ENCODE measurements at places on chromosomes 12 and 14.

- DNase-seq = no peak
Observed at GRCh38 chr12:83214185-83214584, 527.5 kb downstream of the TMTC2 start.

- DNase-seq = no peak
Observed at GRCh38 chr14:91088585-91089235, 25.2 kb upstream of the DGLUCY start.

DNA sequence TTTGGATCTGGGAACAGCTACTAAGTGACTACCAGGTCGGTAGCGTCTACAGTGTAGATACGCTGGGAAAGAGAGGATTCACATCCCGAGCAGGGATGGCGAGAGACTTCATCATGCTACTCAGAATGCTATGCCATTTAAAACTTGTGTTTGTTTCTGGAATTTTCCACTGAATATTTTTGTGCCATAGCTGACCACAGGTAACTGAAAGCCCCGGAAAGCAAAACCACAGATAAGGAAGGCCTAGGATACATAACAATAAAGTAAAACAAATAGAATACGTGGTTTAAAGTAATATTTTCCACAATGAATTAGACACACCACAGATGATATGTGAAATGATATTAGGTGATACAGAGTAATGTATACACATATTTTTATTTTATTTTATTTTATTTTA, 7.9 kb upstream of the HCAR1 start:
- no peak for DNase-seq

DNA sequence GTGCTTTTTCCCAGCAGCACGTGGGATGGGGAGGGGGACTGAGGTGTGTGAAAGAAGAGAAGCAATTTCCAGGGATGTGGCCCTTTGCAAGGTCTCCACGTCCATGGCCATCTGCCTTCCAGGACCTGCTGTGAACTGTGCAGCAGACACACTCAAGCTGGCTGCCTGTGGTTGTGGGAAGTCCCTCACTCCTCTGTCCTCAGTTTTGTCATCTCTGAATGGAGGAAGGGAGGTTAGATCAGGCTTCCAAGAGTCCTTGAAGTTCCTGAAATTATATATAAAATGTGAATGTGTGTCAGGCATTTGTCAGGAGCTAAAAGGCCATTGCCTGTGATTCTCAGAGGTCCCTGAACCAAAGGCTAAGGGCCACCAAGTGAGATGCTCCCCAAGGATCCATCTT, 328.2 kb downstream of the CACNA1C start:
- DNase-seq = peak; percentile 56

DNA sequence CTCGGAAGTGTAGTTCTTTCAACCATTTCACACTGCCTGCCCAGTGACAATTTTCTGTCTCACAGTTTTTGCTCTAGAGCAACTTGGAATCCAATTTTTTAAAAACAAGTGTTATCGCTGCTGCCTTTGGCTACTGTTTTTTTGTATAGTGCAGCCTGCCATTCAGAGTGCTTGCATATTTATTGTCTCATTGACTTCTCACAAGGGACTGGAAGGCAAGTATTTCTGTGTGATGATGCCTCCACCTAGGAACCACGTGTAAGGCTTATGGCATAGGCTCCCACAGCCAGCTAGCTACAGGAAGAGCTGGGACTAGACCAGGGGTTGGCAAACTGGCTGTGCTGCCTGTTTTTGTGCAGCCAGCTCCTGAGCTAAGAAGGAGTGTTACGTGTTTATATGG, 903 bp downstream of the PARPBP start:
- DNase-seq = no peak

DNA sequence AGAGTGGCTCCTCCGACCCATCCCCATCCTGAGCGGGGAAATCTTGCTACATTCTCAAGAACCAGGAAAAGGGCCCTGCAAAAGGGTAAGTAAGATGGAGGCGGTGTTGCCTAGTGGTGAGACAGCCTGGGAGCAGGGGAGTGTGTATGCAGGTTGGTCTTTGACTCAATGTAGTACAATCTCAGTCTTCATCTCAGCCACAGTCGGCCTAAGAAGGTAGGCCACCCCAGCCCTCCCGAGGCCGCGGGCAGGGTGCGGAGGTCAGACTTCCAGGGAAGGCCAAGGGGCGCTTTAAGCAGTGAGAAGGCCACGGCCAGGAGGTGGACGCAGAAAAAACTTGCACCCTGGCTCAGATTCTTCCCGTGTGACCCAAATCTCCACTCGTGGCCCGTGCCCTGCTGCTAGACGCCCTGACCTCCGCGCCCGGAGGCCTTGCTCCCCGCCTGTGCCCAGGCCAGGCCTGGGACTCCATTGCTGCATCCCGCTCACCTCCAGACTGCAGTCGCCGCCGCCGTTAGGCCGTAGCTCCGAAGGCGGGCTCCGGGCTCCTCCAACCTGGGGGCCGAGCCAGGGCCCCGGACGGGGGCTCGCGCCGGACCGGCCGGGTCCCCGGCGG, 435 bp downstream of the FOXM1 start:
- DNase-seq = no peak

DNA sequence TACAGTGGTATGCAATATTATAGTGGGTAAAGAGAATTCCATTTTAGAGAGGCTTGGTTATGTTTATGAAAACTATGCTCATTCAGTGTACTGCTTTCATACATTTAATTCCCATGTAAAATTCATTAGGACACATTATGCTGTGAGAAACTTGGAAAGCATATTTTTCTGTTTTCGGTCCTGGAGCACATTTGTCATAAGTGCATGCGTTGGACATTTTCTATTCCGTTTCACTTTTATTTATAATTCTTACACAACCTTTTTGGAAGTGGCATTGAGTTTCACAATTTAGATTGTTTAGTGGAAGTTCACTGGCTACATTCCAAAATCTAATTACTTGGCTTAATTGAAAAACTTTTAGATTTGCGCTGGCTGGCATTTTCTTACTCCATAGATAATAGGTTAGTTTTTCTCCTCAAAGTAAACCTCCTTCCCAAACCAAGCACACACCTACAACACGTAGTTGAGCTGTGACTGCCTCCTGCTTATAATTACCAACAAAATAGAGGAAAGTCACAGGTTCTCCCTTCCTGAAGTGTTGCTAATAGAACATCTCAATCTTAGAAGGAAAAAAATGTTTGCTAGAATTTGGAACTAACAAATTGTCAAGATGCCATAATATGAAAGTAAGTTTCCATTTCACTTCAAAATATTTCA, 938.5 kb downstream of the TRHDE start:
- no peak for DNase-seq

DNA sequence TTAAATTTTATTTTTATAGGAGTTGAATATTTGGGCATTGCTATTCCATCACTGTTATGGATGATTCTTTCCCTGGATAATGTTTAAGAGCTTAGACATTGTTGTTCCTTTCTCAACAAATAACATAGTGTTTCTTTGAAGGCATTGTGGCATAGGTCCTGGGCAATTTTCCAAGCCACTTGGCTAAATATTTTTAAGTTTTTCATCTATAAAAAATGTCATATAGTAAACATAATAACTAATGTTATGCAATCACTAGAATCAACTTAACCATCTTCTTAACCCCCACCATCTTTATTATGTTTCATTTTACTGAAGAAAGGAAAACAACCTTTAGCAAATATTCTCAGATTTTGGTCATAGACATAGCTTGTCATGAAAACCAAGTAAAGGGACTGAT, 600.6 kb upstream of the LMO3 start:
- no peak for DNase-seq

- no peak for DNase-seq
Observed at GRCh38 chr12:52787324-52788191, 8.4 kb downstream of the KRT3 start.

GRCh38 chr14:90682615-90683014, 133.6 kb downstream of the TTC7B start:
- no peak for DNase-seq

GRCh38 chr12:62210422-62210821, 49.8 kb upstream of the USP15 start:
- no peak for DNase-seq

GRCh38 chr12:21296751-21297406, 37.8 kb downstream of the SLCO1A2 start:
- DNase-seq = no peak

DNA sequence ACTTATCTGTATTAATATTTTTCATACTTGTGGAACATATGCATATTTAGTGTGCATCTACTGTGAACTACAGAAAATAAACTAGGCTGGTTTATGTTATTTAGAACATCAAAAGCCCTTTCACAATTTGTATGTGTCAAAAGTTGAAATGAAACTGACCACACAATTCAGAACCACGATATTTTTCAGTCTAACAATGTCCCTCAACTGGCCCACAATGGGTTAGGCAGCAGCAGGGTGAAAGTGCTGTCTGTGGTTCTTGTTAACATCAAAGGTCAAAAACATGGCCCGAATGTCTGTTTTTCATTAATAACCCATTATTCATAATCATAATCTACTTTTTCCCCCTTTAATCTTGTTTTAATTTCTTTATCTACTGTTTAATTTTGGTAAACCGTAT, 559.9 kb upstream of the ATP2B1 start:
- no peak for DNase-seq

- DNase-seq = no peak
Observed at GRCh38 chr14:104130974-104131651, 7.3 kb upstream of the KIF26A start.

DNA sequence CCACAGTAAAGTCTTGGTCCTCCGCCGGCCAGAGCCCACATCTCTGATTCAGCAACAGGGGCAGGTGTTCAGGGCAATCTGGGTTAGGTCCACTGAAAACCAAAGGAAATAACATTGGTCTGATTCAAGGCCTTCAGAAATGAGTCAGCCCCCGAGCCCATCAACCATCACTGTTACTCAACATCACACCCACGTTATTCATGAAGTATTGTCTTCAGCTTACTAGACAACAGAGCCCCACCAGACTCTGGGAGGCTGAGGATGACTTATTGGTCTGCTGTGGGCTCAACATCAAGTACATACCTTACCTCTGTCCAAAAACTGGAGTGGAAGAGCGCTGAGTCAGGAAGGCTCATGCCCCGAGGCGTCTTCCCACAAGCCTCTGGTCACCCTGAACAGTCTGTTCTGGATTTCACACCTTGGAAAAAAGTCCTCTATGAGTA, 97.5 kb downstream of the ZFP36L1 start:
- DNase-seq = peak; percentile 80

DNA sequence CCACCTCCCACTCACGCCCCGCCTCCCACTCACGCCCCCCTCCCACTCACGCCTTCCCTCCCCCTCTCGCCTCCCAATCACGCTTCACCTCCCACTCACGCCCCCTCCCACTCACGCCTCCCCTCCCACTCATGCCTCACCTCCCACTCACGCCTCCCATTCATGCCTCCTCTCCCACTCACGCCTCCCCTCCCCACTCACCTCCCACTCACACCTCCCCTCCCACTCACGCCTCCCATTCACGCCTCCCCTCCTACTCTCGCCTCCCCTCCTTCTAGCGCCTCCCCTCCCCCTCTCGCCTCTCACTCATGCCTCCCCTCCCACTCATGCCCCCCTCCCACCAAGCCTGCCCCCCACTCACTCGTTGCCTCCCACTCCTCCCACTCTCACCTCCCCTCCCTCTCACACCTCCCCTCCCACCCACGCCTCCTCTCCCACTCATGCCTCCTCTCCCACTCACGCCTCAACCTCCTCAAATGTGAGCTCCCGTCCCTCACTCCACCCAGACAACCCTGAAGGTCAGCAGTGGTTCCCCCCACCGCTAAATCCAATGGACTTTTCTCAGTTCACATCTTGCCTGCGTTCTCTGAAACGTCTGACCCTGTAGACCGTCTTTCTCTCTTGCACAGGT, 39.8 kb downstream of the TMEM63C start:
- no peak for DNase-seq

GRCh38 chr14:66680216-66680615, 172.3 kb downstream of the GPHN start:
- DNase-seq = no peak

DNA sequence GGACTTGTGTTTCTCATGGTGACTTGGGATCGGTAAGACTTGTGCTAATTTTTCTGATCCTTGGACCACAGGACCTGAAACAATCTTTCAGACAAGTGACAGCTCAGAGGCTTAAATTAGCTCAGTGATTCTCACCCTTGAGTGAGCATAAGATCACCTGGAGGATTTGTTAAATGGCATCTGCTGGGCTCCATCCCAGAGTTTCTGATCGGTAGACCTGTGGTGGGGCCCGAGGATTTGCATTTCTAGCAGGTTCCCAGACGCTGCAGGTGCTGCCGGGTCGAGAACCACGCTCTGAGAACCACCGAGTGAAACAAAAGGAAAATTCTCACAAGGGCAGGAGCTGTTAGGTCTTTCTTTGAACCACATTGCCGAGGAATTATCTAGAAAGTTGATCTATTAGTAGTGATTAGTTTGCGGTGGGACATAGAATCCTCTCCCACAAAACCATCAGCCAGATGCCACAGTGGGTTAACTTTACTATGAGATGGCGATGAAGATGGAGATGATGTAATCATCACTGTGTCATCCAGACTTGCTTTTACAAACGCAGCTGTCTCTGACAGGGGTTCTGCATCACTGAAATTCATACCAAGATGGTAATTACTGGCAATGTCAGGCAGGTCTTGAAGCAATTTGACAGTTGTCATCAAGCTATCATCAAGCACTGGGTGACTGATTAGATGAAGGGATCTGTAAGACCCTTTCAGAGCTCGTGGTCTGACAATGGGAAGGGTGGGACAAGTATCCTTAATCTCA, 184.0 kb downstream of the AACS start:
- DNase-seq = no peak

Data from lower leg skin (tissue), 4 donors.